CD4-positive, alpha-beta T cell treated with Interleukin-4 for 1 hour (primary cell): ENCODE measurements at places on chromosomes 3 and 15.
A peak's percentile ranks its signal among the peaks of the same experiment; 100 is the strongest.

DNA sequence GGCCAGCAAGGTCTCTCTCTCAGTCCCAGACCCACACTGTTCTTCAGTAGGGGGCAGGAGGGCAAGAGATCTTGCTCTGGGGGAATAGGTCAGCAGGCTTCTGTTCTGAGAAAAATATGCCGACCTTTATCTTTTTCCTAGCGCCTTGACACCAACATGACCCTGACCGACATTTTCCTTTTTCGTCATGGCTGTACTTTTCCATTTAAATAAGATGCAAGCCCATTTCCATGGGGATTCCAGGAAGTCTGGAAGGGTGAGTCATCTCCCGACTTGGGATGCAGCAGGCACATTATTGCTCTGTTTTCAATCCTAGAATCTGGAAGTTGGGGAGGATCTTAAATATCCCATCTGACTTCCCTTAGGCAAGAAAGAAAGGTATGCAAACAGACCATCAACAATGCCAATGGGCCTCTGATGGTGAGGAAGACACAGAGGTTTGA lies 261.5 kb upstream of the LRTM1 start:
- no peak for DNase-seq

GRCh38 chr3:39157359-39157758 lies 4.0 kb upstream of the CSRNP1 start:
- no peak for DNase-seq

GRCh38 chr3:46184469-46184868 lies 23.6 kb downstream of the CCR1 start:
- DNase-seq = no peak

DNA sequence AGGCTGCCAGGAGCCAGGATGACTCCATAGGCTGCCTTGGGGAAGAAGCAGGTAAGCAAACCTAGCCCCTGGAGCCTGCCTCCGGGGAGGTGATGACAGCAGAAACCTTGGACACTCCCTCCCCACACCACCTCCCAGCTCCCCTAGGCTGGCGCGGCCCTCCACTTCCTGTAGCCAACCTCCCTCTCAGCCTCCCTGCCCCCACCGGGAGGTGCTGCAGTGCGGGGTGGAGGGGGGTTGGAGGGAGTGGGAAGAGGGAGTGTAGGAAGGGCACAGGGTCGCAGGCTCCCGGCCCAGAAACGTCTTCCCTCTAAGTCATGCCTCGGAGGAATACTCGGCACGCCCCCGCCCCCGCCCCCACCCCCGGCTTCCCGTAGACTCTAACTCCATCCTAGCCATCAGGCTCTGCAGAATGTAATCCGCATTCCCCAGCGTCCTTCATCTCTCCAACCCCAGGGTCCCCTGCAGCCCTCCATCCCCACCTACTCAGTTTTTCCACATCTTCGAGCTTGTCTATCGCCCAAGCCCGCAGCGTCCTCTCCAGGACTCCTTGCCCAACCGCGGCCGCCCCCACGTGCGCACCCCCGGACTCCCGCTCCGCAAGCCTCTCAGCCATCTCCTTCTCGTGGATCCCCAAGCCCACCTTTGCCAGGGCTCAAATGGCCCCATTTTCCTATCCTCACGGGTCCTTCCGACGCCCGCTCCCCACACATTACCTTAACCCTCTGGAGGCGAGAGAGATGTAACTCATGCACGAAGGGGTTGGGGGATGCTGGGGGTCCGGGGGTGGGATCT lies 528 bp downstream of the LPCAT4 start:
- DNase-seq = no peak

- DNase-seq = no peak
These were observed 42.7 kb upstream of the PPP2R3A start for GRCh38 chr3:135922903-135923250.

- DNase-seq = peak; percentile 37
These were observed 258.5 kb upstream of the PROK2 start for GRCh38 chr3:72043204-72044133.

DNA sequence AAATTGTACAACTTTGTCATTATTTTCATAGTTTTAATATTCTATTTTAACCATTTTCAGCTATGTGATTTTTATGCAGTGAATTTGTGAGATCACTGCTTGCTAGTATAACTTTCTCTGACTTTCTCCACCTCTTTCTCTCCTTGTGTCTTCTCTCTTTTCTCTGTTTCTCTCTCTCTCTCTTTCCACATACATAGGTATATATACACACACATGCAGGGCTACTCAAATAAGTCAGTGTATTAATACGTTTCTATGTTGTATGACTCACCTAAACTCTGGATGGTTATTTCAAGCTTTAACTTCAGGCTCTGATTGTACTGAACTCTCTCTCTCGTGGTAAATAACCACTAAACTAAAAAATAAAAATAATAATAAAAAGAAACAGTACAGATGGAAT lies 1389.3 kb upstream of the ALCAM start:
- no peak for DNase-seq

GRCh38 chr15:52789601-52790168 lies 451 bp downstream of the ONECUT1 start:
- DNase-seq = no peak

GRCh38 chr15:66600240-66600627 lies 34.4 kb upstream of the LCTL start:
- DNase-seq = no peak

- DNase-seq = no peak
These were observed 39.7 kb upstream of the MLF1 start for GRCh38 chr3:158531334-158531733.

DNA sequence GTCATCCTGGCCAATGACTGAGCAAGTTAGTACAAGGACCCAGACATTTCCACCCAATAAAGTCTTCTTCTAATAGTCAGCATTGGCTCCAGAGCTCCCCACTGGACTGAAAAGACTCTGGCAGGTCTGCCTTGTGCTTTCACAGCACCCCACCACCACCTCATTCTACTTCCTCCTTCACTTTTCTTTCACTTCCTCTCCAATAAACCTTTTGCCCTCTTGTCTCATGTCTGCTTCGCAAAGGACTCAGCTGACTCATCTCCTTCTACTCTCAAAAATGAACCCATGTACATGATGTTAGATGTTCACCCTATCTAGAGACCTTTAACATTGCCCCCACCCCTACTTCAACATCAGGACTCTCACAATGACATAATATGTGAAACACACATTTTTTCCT lies 181.0 kb upstream of the PPP2R3A start:
- no peak for DNase-seq

DNA sequence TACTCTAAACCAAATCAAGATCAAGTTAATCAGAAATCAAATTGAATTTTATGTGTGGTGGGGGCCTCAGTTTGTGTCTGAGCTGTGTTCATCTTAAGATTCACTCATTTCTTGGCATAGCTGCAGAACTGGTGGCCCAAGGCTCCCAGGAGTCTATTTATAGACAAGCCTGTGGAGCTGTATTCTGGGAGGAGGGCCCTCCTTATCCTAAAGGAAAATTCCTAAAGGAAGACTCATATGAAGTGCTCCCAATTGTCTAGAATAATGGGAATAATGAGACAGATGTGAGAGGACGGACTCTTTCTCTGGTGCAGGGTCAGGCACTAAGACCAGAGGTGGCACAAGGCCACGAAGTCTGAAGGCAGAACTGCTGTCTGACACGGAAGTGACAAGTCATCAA lies 38.9 kb downstream of the C3orf85 start:
- no peak for DNase-seq

GRCh38 chr15:68464448-68465090 lies 32.6 kb upstream of the ITGA11 start:
- no peak for DNase-seq

GRCh38 chr3:120218981-120219380 lies 66.0 kb downstream of the GPR156 start:
- no peak for DNase-seq

DNA sequence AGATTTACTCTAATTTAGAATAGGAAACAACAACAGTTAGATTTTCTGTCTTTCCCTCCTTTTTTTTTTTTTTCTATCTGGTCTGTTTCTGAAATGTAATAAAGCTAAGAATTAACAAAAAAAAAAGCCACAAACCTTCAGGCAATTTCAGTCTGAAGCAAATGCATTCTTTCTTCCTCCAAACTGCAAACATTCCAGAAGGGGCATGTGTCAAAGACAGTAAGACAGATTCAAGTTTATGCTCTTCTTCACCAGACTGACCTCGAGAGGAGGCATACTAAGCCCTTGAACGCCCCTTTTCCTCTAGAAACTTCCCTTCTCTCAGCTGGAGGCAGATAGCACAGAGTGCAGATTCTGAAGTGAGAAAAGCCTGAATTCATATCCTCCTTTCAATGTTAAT lies 654.6 kb upstream of the LMCD1 start:
- no peak for DNase-seq

GRCh38 chr3:16053794-16054193 lies 120.7 kb upstream of the GALNT15 start:
- DNase-seq = no peak

DNA sequence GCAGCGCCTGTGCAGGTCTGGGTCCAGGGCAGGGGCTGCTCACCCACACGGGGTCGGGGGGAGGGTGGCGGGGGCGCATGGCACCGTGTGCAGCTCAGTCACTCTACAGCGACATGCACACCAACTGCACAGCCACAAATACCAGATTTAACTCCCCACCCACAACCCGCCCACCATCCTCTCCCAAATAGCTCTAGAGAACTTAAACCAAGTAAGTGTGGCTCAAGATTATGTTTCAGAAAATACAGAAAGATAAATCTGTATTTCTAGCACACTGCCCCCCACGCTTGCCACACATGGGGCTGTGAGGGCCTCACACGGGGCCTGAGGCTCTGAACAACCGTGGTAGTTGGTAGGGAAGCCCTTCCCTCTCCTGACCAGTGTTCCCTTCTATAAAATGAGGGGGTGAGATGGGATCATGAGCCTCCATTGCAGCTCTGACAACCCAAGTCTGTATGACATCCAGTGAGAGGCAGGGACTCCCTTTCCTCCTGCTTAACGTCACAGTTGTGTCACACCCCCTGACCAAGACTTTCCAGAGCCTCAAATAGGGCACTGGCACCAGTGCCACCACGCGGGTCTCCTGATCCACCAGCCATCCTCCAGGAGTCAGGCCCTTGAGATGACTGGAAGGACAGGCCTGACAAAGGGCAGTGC lies 23.1 kb downstream of the POC1A start:
- DNase-seq = no peak

DNA sequence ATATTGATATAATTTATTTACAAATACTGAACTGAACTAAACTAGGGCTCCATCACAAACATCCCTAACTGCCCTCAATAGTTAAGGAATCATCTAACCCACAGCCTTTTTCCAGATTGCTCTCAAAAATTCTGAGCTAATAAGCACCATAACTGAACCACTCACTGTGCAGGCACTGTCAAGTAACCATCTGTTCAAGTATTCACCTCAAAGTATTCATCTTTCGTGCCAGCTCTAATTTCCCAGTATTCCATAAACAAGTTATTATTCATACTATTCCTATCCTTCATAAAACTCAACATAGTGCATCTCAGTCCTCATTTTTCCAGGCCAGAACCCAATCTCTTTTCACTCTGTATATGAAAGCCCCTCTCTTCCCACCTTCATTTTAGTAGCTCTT lies 41.1 kb downstream of the THBS1 start:
- DNase-seq = no peak

DNA sequence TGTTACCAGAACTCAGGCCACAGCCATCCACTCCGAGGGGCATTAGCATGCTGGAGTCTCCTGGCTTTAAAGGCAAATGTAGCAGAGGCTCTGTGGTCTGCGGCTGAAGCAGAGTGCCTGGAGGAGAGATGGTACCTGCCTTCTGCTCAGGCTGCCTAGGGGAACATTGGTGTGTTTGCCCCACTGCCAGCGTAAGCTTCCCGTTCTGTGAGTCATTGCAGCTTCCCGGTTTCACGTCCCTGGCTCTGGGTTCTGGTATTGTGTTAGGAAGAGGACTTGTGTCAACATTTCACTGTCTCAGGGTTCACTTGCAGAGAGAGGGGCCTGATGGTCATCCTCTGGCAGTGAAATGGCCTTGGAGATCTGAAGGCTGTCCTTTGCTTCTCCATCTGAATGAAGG lies 1.8 kb downstream of the GASK1A start:
- DNase-seq = no peak

DNA sequence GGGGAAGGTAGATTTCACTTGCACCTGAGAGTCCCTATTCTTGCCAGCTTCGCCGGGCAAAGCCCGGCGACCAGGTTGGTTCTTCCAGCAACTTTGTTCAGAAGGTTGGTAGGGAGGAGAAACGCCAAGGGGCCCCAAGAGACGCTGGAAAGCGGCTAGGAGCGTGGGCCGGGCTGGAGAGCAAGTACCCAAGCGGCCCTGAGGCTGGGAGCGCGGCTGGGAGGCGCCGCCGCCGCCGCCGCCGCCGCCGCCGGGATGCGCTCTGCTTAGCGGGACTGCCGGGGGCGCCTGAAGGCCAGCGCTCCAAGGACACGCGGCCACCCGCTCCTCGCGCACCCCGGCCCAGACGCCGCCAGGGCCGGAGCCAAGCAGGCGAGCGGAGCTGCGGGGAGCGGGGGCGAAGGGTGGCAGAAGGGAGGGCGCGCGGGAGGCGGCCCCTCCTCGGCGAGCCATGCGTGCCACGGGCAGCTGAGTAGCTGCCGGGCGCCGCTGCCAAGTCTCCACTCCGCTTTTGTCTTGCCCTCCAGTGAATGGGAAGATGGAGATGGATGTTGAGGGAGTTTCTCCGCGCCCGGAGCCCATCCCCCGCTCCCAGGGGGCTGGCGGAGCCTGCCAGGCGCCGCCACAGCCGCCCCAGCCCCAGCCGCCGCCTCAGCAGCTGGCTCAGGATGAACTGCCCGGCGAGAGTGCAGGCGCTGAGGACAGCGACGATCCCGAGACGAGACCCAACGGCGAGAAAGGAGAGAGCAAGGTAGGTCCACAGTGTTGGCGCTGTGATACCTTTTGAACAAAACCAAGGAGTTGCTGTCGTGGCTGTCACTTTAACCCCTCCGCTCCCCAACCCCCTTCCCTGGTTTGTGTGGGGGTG lies 227.4 kb upstream of the AZI2 start:
- DNase-seq = no peak

DNA sequence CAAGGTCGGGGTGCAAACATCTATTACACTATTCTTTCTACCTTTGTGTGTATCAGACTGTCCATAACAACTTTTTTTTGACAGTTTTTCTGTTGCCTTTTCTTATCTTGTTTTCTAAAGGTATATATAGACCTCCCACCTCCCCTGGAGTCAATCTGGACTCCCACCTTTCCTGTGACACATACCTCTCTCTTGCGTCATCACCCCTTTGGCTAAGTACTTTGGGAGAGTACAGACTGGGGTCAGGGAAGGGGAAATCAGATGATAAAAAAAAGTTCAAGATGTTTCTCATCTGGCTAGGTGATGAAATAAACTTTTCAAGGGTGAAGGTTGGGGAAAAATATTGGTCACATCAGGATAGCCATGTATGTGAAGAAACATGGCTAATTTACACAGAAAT lies 17.2 kb downstream of the TSPAN3 start:
- no peak for DNase-seq

GRCh38 chr3:171187706-171188290 lies 161.3 kb upstream of the SLC2A2 start:
- peak; percentile 14 for DNase-seq

- DNase-seq = peak; percentile 79
These were observed 84.8 kb downstream of the PPCDC start for GRCh38 chr15:75107908-75108838.

GRCh38 chr15:73936588-73937290 lies 10.5 kb downstream of the LOXL1 start:
- DNase-seq = no peak
